A172 (cell line): ENCODE measurements at places on chromosomes 2 and 18.

- no peak for DNase-seq
Measured at GRCh38 chr2:181317511-181317910, 139.7 kb upstream of the ITGA4 start.

GRCh38 chr2:189115126-189115525 lies 64.4 kb downstream of the COL5A2 start:
- DNase-seq = no peak

DNA sequence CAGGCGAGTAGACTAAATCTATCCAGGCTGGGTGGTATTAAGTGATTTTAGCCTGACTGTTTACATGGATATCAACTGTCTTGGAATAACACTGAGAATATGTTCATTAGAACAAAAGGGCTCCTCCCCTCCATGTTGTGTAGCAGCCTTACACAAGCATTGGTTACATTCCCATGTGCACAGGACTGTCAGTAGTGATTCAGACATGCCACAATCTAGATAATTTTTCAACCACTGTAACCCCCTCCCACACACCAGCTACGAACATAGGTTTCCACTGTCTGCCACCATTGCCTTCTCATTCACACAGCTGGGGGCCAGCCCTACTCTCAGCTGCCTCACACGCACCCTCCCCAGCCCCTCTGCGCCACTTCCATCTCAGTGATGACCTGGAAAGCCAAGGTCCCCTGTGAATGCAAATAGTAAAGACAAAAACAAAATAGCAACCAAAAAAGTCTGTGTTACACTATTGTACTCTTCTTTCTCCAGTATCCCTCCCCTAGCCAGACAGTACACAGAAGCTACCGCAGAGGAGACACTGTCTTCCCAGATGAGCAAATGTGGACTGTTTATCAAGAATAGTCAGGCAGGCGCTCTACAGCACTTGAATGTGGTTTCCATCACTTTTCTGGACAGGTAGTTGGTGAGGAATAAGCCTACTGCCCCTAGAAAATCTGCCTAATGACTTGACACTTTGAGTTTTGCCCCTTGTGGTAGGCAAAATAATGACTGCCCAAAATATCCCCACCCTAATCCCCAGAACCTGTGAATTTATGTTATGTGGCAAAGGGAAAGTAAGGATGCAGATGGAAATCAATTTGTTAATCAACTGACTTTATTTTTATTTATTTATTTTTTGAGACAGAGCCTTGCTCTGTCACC lies 27.9 kb upstream of the TYMS start:
- DNase-seq = no peak

DNA sequence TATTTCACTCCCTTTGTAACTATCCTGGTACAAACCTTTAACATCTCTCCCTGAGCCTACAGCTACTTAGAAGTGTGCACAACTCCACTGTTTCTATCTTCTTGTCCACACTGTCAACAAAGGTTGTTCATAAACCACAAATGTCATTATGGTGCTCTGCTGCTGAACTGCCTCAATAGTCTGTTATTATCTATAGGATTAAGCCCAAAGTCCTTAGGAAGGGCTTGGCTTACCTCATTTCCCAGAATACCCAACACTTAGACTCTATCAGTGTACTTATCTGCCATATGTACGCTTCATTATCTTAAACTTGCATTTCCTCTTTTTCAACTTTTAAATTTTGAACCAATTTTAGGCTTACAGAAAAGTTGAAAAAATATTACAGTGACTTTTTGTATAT lies 94.2 kb downstream of the HNMT start:
- DNase-seq = no peak

DNA sequence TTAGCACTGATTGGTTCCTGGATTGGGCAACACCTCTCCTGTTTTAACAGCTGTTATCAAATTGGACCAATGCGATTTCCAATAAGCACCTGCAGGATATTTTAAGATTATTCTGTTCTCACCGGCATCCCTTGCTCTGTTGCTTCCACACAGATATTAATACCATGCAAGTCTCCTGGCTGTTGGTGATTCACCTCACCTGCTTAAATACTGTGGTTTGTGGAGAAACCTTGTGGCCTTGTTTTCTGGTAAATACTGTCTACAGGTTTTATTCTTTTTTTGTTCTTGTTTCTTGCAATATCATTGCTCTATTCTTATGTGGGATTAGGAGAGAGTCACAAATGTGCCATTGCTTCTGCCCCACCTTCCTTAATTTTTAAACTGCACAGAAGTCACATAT lies 448.1 kb upstream of the NXPH2 start:
- DNase-seq = no peak

DNA sequence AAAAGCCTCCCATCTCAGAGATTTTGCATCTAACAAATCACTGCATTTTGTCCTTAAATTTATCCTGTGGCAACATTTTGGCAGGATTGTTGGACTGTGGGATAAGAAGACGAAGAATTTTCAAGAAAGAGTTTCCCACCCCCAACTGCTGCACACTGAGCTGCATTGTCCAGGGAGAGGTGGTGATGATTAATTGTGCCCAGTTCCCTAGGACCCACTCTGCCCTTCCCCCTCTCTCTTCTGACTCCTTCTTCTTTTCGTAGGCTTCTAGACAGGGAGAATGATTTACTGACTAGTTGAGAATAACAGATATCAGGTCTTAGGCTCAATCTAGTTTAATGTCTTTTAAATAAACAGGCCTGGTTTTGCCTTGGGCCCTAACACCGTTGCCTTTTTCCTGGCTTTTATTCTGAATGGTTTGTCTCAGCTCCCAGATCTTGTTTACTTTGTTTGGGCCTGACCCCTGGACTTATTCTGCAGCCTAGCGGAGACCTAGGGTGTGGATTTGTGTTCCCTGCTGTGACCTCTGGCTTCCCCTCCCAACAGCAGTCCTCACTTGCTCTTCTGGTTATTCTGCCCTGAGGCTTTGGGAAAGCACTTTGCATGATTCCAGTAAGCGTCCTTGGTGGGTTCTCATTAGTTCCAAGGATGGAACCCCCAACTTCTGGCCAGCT lies 233.3 kb downstream of the INSIG2 start:
- no peak for DNase-seq

DNA sequence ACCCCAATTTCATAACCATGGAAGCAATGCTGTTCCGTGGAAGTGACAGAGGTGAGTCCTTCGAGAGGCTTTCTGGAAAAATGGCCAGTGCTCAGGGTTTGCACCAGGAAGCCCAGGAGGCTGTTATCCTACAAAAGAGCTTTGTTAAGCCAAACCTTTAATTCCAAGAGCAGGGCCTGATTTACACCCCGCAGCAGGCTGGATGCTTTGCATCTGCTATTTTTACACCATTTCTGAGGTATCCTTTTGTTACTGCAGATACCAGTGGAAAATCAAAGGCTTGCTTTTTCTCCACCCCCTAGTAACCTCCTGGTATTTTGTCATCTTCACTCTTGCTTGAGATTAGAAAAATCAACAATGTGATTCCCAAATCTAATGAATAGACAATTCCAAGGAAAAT lies 380.6 kb downstream of the SOX11 start:
- no peak for DNase-seq

- DNase-seq = no peak
Measured at GRCh38 chr2:212730994-212731393, 192.4 kb upstream of the ERBB4 start.
